Right lobe of liver (tissue), 6 donors: ENCODE measurements at places on chromosomes 1 and 21. TPM values are rescaled to one million over a fixed set of nuclear protein-coding genes. Genes with fewer than 3 reads are reported as not detected.

- H3K27ac ChIP-seq, result no peak overlapping the region
- no peaks in the 10 kb centered on the region for H3K36me3 ChIP-seq
- no peaks in the 10 kb centered on the region for H3K4me1 ChIP-seq
- H3K4me3 ChIP-seq, result no peak overlapping the region
Observed at GRCh38 chr1:238764779-238765178, 621.6 kb upstream of the CHRM3 start.

DNA sequence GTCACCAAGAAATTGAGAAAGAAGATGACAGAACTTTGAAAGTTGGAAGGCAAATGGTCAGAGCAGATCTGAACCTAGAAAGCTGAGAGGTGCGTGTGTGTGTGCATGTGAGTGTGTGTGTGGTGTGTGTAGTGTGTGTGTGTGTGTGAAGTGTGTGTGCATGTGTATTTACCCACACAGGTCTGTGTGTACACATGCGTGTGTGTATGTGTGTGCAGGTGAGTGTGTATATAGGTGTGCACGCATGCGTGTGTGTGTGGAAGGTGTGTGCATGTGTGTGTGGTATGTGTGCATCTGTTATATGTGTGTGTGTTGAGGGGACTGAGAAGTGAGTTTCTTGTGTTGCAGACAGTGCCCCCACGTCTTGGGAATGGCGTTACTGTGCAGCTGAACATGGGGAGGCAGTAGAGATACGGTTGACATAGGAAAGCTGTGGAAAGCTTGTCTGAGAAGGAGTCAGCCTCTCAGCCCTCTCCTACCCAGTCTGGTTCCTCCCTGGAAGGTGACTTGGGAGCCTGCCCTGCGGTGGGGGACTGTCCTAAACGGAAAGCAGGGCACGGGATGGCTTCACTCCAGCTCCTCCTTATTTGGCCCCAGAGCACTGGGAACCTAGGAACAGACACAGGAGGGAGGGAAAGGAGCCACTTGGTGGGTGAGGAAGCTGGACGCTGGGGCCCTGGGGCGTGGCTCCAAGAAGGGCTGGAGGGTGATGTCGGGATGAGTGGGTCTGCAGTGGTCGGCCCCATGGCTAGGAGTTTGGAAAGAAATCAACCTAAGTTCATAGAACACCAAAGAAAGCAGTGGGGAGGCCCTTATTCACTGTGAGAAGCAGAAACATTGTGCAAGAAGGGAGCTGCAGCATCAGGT is 97.2 kb downstream of the PCBP3 start:
- no peaks in the 10 kb centered on the region for H3K4me1 ChIP-seq
- DNase-seq, result no peak
- H3K27ac ChIP-seq, result no peak overlapping the region
- no peaks in the 10 kb centered on the region for H3K36me3 ChIP-seq

- no peak overlapping the region for H3K4me3 ChIP-seq
- no peak for DNase-seq
Observed at GRCh38 chr21:36125512-36126207, 9.2 kb upstream of the CBR3 start.

DNA sequence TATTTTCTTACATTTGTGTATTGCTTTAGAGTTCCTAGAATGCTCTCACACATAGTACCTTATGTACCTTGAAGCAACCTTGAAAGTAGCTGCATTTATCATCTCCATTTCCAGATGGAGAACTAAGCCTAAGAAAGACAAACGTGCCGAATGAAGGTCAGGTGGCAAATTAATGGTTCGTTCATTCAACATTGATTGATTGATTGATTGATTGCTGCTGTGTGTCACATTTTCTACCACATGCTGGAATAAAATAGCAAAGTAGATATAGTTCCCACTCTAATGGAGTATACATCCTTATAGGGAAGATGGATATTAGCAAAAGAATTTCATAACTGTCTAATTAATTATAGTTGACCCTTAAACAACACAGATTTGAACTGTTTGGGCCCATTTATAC is 172.2 kb downstream of the SDCCAG8 start:
- no peaks in the 10 kb centered on the region for H3K36me3 ChIP-seq
- no peaks in the 10 kb centered on the region for H3K27me3 ChIP-seq
- no peak for DNase-seq
- no peaks in the 10 kb centered on the region for H3K4me1 ChIP-seq
- no peak overlapping the region for H3K4me3 ChIP-seq

DNA sequence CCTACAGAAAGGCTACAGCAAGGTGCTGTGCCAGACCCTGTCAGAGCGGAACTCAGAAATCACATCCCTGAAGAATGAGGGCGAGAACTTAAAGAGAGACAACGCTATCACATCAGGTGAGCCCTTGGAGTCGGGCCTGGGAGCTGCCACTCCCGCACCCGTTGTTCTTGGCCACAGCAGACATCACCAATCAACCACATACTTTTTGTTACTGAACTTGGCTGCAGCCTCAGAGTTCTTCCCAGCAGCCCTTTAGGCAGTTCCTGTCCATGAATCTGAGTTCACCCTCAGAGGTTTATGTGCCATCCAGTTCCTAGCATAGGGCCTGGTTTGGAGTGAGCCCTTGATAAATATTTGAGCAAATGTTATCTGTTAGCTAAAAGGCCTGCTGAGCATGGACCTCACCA is 61.6 kb downstream of the FHAD1 start:
- DNase-seq, result no peak
- no peaks in the 10 kb centered on the region for H3K27me3 ChIP-seq
- H3K27ac ChIP-seq, result peak overlapping the region; percentile 33
- H3K36me3 ChIP-seq, result no peaks in the 10 kb centered on the region
- H3K4me1 ChIP-seq, result no peaks in the 10 kb centered on the region

DNA sequence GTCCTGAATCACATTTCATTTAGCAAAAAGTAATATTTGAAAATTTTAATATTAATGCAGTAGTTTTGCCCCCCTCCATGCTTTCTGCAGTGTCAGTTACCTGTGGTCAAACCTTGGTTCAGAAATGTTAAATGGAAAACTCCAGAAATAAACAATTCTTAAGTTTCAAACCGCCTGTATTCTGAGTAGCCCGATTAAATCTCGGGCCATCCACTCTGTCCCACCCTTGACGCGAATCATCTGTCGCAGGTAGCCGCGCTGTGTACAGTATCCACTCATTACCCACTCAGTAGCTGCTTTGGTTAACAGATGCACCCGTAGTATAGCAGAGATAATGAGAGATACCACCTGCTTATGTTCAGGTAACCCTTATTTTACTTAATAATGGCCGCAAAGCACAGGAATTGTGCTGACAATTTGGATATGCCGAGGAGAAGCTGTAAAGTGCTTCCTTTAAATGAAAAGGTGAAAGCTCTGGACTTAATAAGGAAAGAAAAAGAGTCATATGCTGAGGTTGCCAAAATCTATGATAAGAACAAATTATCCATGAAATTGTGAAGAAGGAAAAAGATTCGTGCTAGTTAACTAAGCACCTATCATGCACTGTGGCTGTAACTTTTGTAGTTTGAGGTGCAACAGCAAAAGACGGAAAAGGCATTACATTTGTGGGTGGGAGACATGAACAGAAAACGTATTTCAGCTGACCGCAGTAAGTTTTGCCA is 889 bp upstream of the SCYL3 start:
- peak overlapping the region; percentile 90 for H3K4me3 ChIP-seq
- DNase-seq, result no peak
- peaks cover 7% of the 10 kb centered on the region for H3K4me1 ChIP-seq

- no peaks in the 10 kb centered on the region for H3K36me3 ChIP-seq
- DNase-seq, result no peak
- H3K27ac ChIP-seq, result no peak overlapping the region
- no peaks in the 10 kb centered on the region for H3K4me1 ChIP-seq
- no peaks in the 10 kb centered on the region for H3K27me3 ChIP-seq
Observed at GRCh38 chr1:209364716-209365115, 218.8 kb upstream of the CAMK1G start.

DNA sequence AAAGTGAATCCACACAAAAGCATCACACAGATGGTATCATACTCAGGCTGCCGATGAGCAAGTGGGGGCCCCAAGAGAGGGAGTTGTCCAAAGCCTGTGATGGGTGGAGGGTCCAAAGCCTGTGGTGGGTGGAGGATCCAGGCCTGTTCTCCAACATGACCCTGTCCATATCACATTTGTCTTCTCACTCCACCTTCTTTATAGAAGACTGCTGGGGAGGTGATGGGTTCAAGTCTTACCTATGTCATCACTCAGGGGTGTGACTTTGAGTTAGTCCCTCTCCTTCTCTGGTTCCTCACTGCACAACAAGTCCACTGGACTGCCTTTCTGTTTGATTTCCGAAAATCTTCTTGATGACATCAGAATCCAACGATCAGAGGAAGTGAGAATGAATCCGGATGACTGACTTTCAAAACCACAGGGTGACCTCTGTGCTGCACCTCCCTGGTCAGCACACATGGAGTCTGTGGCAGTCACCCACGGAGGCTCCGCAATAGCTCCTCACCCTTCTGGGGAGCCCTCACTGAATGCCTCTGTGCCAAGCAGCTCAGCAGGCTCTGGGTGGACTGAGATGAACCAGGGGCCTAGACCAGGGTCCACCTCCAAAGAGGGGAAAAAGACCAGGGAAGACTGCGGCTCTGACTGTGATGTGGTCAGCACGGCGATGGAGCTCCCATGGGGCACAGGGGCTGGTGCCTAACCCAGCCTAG is 166.8 kb downstream of the HIVEP3 start:
- DNase-seq, result no peak
- no peaks in the 10 kb centered on the region for H3K4me1 ChIP-seq
- no peaks in the 10 kb centered on the region for H3K36me3 ChIP-seq
- H3K27me3 ChIP-seq, result no peaks in the 10 kb centered on the region

DNA sequence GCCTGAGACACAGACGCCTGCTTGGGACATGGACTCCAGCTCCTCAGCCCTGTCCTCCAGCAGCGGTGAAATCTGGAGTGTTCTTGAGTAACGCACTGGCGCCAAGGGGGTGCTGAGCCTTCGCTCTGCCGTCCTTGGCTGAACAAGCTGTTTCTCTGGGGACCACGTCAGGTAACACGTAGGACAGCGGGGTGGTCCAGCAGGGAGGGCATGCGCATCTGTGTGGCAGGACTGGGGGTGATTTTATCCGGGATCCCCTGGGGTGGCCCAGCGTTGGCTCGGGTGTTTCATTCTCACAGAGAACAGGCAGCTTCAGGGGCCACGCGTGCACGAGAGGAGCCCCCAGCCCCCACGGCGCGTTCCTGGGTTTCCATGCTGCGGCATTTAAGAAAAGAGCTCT is 61.2 kb downstream of the AGPAT3 start:
- no peaks in the 10 kb centered on the region for H3K36me3 ChIP-seq
- no peak overlapping the region for H3K4me3 ChIP-seq
- H3K4me1 ChIP-seq, result peaks cover 65% of the 10 kb centered on the region

DNA sequence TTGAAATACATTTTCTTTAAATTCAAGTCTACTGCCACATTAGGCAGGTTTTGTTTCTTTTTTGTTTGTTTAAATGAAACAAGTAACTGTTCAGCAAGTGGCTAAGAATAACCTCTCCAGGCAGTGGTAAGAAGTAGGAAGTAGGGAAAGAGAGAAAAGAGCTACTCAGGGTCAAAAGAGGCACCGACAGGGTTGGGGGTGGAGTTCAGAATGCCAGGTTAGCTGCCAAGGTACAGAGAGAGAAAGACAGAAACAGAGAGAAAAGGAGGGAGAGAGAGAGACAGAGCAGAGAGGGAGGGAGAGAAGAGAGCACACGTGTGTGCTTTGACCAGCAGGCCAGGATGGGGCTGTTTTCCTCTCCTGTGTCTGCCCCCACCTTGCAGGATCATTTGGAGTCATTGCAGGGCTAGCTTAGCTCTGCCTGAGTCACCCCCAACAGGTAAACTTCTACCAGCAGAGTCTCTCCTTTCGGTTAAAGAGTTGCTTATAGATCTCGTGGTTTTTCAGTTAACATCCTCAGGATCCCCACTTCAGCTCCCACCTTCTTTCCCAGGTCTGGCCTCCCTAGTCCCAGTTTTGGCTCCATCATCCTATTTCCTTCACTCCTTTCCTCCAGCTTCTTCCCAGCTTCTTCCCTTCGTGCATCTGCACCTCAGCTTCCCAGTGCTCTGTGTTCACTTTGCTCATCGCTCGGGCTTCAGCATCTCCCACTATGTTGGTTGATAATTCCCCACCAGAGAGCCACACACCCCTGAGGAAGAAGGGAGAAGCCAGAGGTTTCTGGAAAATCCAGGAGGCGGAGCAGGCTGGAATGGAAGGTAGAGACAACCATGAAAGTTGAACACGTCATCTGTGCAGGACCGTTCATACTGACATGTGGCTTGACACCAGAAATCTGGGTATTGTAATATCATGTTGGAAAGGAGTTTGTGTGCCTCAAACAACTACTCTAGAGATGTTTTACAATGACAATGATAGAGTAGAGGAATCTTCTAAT is 21.8 kb upstream of the RAB4A start:
- H3K36me3 ChIP-seq, result no peaks in the 10 kb centered on the region
- H3K4me3 ChIP-seq, result no peak overlapping the region
- no peaks in the 10 kb centered on the region for H3K4me1 ChIP-seq

DNA sequence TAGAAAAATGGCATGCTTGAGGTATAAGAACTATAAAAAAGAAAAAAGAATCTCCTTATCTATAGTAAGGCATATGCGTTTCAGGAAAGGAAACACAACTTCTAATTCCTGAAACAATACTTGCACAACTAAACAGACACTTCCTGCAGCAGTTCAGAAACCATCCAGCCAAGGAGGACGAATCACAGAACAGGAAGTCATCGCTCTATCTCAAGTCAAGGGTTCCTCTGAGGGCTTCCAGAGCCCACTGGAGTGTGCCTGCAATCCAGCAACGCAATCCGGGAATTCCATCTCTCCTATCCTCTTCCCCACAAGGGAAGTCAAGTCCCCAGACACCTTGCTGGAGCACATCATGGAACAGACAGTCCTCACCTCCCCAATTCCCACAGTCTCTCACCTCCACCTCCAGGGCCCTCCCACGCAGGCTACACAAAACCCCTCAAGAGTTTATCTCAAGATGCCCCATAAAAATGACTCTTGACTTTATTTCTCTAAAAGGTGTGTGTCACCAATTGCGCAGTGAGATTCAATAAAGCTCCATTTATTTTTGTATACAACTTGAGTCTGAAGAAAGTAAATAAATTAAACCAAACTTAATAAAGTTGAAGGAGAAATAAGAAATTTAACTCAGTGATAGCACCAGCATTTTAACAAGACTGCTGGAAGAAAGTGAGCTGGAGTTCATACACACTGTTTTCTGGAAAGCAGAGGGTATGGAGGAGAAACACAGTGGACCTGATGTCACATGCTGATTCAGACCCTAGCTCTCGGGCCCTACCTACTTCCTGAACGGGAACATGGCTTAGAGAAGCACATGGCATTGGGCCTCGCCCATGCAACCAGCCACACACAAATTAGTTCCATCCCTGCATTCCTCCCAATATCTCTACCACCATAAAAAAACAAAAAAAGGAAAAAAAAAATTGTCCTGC is 39.9 kb downstream of the SIPA1L2 start:
- H3K27ac ChIP-seq, result no peak overlapping the region
- no peaks in the 10 kb centered on the region for H3K36me3 ChIP-seq
- H3K4me3 ChIP-seq, result no peak overlapping the region

- H3K27me3 ChIP-seq, result no peaks in the 10 kb centered on the region
- H3K36me3 ChIP-seq, result peaks cover 4% of the 10 kb centered on the region
- H3K4me1 ChIP-seq, result no peaks in the 10 kb centered on the region
Observed at GRCh38 chr1:178011465-178011828, 41.6 kb upstream of the SEC16B start.

The HHAT gene
- 2.3 TPM for total RNA-seq

The A3GALT2 gene
- total RNA-seq, result not detected

The PDPN gene
- total RNA-seq, result 0.21 TPM

The C1QTNF12 gene
- total RNA-seq, result not detected

The RNF186 gene
- total RNA-seq, result 2.9 TPM

The THEM5 gene
- not detected for total RNA-seq
